Mesendoderm (in vitro differentiated cells): ENCODE measurements at places on chromosomes 12 and 14.

- H3K4me1 ChIP-seq = no peaks in the 10 kb centered on the region
- H3K27me3 ChIP-seq = no peaks in the 10 kb centered on the region
- peak; percentile 27 for DNase-seq
- H3K27ac ChIP-seq = no peak overlapping the region
- no peaks in the 10 kb centered on the region for H3K36me3 ChIP-seq
These were observed 76.2 kb downstream of the APAF1 start for GRCh38 chr12:98721204-98721702.

DNA sequence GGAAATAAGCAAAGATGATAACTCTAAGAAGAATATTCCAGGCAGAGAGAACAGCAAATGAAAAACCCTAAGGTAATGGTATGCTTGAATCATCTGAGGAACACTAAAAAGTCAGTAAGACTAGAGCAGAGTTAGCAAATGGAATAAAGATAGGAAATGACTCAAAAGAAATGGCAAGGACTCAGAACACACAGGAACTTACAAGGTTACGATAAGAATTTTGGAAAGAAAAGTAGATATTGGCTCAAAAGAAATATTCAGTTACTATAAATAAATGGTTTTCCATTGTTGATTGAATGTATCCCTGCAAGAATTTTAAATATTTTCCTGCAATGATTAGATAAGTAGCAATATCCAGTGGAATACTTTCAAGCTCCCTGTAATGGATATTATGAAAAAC lies 705.8 kb downstream of the C12orf50 start:
- no peak for DNase-seq
- no peaks in the 10 kb centered on the region for H3K4me1 ChIP-seq
- no peak overlapping the region for H3K27ac ChIP-seq
- no peaks in the 10 kb centered on the region for H3K36me3 ChIP-seq
- no peak overlapping the region for H3K4me3 ChIP-seq

GRCh38 chr14:79328863-79329262 lies 882.4 kb downstream of the DIO2 start:
- no peak overlapping the region for H3K4me3 ChIP-seq
- no peaks in the 10 kb centered on the region for H3K27me3 ChIP-seq
- no peaks in the 10 kb centered on the region for H3K36me3 ChIP-seq

GRCh38 chr12:9936591-9936990 lies 4.4 kb upstream of the CLEC2A start:
- H3K27ac ChIP-seq = no peak overlapping the region
- no peaks in the 10 kb centered on the region for H3K27me3 ChIP-seq
- H3K4me1 ChIP-seq = no peaks in the 10 kb centered on the region
- DNase-seq = no peak

DNA sequence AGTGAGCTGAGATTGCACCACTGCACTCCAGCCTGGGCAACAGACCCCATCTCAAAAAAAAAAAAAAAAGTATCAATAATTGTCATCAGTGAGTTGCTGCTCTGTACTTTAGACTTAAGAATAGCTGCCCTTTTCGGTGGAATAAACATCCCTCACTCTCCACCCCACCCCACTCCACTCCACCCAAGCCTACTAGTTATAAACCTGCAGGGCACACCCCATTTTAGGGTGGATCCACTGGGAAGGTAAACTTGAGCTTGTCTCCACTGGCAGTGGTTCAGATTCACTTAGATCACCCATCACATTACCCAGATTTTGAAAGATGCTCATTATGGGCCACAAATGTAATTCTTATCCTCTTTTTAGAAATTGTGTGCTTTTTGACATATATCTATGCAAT lies 106.4 kb downstream of the GPR135 start:
- no peak for DNase-seq
- H3K4me1 ChIP-seq = peaks cover 2% of the 10 kb centered on the region
- H3K4me3 ChIP-seq = no peak overlapping the region
- no peaks in the 10 kb centered on the region for H3K36me3 ChIP-seq
- no peaks in the 10 kb centered on the region for H3K27me3 ChIP-seq

DNA sequence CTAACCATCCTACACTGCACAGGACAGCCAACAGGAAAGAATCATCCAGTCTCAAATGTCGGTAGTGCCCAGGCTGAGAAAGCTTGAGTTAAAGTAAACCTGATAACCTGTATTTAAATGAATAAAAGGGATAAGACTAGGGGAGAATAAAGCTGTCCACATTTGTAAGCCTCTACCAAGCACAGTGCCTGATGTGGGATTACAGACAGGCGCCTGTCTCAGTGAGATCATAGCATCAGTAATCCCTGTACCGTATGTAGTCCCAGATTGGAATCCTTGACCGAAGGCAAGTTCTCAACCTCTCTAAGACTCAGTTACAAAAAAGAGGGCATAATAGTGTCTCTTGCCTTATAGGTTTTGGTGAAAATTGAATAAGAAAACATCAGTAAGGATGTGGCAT lies 59.9 kb downstream of the BICD1 start:
- no peaks in the 10 kb centered on the region for H3K27me3 ChIP-seq
- no peak for DNase-seq
- no peaks in the 10 kb centered on the region for H3K36me3 ChIP-seq
- H3K4me3 ChIP-seq = no peak overlapping the region

- DNase-seq = peak; percentile 50
- H3K4me3 ChIP-seq = peak overlapping the region; percentile 88
- H3K27me3 ChIP-seq = no peaks in the 10 kb centered on the region
- H3K4me1 ChIP-seq = peaks cover 6% of the 10 kb centered on the region
- peaks cover 1% of the 10 kb centered on the region for H3K36me3 ChIP-seq
These were observed 573 bp downstream of the ARL6IP4 start for GRCh38 chr12:122981036-122981471.

- H3K36me3 ChIP-seq = no peaks in the 10 kb centered on the region
- no peaks in the 10 kb centered on the region for H3K27me3 ChIP-seq
- no peak overlapping the region for H3K27ac ChIP-seq
- DNase-seq = no peak
- no peak overlapping the region for H3K4me3 ChIP-seq
These were observed 55.1 kb downstream of the PPP1R36 start for GRCh38 chr14:64604881-64605280.

DNA sequence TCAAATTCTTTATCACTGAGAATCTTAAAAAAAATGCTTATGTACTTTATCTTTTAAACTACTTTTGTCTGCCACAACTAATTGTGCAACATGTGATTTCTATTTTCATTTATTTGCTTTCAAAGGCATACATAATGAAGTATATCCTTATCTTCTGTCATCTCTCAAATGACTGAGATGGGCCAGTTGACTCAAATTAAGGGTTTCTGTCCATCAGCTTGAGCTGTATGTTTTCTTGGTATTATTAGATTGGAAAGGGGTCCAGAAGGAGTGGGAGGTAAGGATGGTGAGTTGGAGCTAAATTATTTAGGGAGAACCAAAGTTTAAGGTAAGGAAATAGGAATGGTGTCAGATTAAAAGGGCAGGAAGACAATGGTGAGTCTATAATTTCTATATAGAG lies 408.4 kb upstream of the SEL1L start:
- no peak overlapping the region for H3K4me3 ChIP-seq
- no peak overlapping the region for H3K27ac ChIP-seq
- no peaks in the 10 kb centered on the region for H3K27me3 ChIP-seq
- H3K36me3 ChIP-seq = no peaks in the 10 kb centered on the region
- no peak for DNase-seq
- no peaks in the 10 kb centered on the region for H3K4me1 ChIP-seq

DNA sequence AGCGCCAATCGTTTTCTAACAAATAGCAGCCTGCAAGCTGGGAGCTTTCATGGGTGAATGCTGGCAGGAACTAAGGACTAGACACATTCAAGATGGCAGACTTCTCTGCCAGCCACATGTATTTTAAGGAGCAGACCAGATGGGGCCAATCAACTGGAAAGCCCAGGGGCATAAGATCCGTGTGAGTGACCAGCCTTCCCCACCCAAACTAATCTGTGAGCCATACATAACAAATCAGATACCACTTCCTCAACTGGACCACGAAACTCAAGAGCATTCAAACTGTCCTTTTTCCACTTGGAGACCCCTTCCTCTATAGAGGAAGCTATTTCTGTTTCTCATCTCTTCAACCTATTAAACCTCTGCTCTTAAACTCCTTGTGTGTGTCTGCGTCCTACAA lies 9.7 kb downstream of the TCL1B start:
- no peak overlapping the region for H3K27ac ChIP-seq
- H3K4me3 ChIP-seq = no peak overlapping the region
- no peaks in the 10 kb centered on the region for H3K36me3 ChIP-seq
- no peak for DNase-seq
- no peaks in the 10 kb centered on the region for H3K4me1 ChIP-seq

DNA sequence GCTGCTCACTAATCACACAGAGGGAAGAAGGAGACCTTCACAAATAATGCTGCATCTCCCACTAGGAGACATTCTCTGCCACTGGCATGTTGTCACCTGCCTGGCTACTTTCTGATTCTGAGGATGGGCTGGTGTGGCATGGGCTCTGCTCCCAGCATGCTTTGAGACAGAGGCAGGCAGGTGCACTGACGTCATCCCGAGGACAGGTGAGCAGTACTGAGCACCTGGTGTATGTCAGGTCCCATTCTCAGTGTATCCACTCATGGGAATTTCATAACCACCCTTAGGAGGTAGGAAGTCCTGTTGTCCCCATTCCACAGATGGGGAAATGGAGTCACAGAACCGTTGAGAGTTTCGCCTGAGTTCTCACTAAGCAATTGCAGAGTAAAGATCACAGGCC lies 597.9 kb downstream of the VRK1 start:
- no peak overlapping the region for H3K4me3 ChIP-seq
- no peaks in the 10 kb centered on the region for H3K27me3 ChIP-seq
- no peak for DNase-seq
- no peaks in the 10 kb centered on the region for H3K36me3 ChIP-seq

DNA sequence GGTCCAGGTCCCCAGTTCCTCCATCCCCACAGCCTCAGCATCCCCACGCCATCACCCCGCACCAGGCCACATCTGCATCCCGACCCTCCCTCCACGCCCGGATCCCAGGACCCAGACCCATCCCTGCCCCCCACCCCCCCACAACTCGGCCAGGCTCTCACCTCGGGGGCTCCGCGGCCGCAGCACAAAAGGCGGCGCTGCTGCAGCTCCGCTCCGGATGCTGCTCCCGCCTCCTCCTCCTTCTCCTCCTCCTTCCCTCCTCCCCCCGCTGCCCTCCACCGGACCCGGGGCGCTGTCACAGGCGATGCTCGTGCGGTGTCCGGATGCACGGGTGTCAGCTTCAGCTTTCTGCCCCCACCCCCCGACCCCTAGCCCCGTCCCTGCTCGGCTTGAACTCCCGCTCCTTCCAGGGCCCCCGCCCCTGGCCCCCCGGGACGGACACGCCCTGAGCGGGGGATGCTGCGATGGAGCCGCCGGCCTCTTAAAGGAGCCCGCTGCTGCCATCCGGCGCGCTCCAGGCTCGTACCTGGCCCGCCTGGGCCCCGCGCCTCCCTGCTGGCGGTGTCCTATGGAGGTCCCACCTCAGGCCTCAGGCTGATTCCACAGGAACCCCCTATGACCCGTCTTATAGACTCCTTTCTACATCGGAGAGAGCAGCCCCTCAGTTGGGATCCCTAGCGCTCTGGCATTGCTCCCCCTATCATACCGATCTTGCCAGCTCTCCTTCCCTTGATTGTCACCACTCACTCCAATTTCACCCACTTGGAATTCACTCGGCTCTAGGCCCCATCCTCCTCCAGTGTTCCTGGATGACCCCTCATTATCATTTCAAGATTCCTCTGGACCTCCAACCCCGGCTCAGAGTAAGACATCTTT lies at the start of gene MAP3K12:
TSS of gene MAP3K12 (minus strand) at position 193 of the 876 bp plus-strand sequence. CDS start 12,067 bp downstream, outside the sequence.
- H3K27ac ChIP-seq = peak within 1 kb of the TSS; percentile 5
- H3K4me1 ChIP-seq = peaks cover 14% of the 10 kb centered on the region
- H3K36me3 ChIP-seq = no peaks in the 10 kb centered on the region
- H3K27me3 ChIP-seq = no peaks in the 10 kb centered on the region

DNA sequence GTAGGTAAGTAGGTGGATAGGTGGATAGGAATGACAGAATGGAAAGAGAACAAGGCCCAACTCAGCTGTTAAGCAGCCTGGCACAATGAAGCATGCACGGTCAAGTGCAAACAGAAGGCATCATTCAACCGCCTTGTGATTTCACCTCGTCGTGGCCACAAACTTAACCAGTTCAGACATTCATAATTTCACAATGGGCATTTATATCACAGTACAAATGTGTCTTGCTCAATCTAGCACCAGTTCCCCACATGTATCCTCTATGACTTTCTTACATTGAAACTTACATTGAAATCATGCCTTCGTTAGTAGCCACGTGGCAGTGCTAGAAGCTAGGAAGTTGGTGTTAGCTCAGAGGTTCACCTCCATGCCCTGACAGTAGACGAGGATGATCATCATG lies 207.5 kb downstream of the ETV6 start:
- no peaks in the 10 kb centered on the region for H3K36me3 ChIP-seq
- DNase-seq = no peak
- peaks cover 26% of the 10 kb centered on the region for H3K4me1 ChIP-seq
- no peak overlapping the region for H3K4me3 ChIP-seq
- no peak overlapping the region for H3K27ac ChIP-seq
- H3K27me3 ChIP-seq = no peaks in the 10 kb centered on the region

DNA sequence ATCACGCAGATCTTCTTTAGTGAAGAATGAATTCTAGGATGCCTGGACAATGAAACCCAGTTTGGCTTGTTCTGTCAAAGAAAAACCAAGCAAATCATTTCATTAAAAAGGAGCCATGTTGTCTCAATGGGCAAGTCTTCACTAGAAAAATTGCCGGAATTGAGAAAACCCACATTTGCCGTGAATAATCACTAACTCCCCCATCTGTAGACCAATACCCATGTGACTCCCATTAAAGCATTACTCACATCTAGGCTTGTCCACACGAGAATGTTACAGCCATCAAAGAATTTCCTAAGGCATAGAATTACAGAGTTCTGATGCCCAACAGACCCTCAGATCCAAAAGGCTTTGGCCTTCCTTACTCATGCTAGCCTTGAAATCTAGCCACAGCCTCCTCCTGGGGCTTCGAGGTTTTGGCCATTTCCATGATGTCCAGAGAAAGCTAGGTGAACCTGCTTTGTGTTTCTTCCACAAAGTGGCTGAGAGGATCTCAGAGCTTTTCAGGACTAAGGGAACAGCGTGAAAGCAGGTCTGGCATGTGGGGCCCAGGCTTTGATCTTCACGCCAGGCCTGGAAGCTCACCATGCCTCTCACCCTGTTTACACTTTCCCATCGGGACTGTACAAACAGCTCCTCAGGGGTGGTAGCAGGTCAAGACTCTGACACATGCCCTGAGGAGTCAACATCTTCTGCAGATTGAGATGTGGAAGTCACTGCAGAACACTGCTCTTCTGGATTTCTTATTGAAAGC lies 12.1 kb downstream of the SLC7A8 start:
- no peaks in the 10 kb centered on the region for H3K36me3 ChIP-seq
- DNase-seq = no peak
- H3K4me3 ChIP-seq = no peak overlapping the region
- no peak overlapping the region for H3K27ac ChIP-seq

DNA sequence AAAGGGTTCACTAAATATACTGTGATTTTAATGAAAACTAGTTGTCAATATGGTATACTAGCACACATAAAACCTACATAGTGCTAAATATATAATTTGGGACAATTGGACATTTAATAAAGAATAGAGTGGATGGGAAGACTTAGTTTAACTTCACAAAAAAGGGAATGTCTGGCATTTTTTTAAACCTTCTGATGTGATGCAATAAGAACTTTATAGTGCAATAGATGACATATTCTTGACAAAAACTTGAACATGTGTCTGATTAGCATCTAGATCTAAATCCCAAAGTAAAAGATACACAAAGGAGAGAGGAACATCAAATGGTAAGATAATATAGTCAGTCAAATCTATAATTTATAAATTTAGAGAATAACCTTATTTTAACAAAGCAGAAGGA lies 488.3 kb upstream of the SYT1 start:
- DNase-seq = no peak
- no peaks in the 10 kb centered on the region for H3K4me1 ChIP-seq
- no peak overlapping the region for H3K27ac ChIP-seq

GRCh38 chr12:66976526-66976925 lies 292.6 kb upstream of the CAND1 start:
- no peaks in the 10 kb centered on the region for H3K27me3 ChIP-seq
- no peak for DNase-seq
- H3K36me3 ChIP-seq = no peaks in the 10 kb centered on the region
- H3K27ac ChIP-seq = no peak overlapping the region
- no peaks in the 10 kb centered on the region for H3K4me1 ChIP-seq
- no peak overlapping the region for H3K4me3 ChIP-seq
